CD4-positive, alpha-beta T cell treated with Interleukin-10 for 1 hour (primary cell): ENCODE measurements at places on chromosomes 5 and 9.

- no peak for DNase-seq
These were observed 430.6 kb downstream of the ZNF608 start for GRCh38 chr5:124315741-124316415.

GRCh38 chr5:96829297-96829696, 21.6 kb upstream of the ERAP1 start:
- no peak for DNase-seq

- DNase-seq = no peak
These were observed 21.1 kb upstream of the CARTPT start for GRCh38 chr5:71697967-71698366.

DNA sequence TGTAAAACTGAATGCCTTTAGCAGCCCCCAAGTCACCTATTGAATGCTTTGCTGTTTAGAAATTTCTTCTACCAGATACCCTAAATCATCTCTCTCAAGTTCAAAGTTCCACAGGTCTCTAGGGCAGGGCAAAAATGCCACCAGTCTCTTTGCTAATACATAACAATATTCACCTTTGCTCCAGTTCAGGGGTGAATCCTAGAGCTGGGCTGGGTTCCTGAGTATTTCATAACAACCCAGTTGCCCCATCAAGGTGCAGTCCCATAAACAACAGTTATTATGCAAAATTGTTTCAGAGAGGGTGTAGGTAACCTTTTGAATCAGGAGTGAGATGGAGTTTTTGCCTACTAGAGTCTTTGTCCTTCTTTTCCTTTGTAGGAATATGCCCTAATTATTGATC, 19.0 kb upstream of the C1QTNF3 start:
- no peak for DNase-seq

DNA sequence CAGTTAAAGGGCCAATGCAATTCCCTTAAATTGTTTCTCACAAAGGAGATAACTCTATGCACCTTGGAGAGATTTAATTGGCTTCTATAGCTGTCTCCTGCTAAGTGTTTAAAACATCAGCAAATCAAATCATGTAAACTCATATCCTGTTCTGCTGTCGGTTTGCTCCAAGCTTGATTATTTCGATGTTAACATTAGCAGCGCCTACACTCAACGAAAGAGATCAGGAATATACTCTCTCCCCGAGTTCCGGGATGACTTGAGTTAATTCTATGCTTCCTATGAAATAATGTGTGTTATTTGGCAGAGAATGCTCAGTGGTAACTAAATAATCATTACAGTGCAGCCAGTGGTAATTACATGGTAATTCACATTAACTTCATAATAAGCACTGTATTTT, 338.6 kb downstream of the EBF1 start:
- no peak for DNase-seq

- no peak for DNase-seq
These were observed 91.1 kb downstream of the BARX1 start for GRCh38 chr9:93864032-93864431.

GRCh38 chr9:116020801-116021200, 132.8 kb upstream of the PAPPA start:
- no peak for DNase-seq

GRCh38 chr5:81241001-81241400, 7.9 kb downstream of the CKMT2 start:
- no peak for DNase-seq

DNA sequence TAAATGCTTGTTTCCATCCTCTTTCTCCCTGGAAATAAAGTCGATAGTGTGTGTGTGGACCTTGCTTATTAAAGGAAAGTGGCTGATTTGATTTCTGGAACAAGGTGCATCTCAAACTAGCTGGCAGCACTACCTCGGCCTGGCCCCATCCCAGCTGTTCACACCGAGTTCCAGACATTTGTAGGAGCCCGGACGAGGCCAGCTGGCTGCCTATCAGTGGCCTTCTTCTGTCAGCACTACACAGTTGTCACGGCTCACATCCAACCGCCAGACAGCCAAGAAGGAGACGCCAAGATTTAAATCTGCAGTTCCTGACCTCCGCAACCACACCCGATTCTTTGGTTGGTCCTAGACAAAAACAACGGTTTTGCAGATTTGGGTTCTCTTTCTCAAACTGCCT, 63.6 kb downstream of the PALM2AKAP2 start:
- no peak for DNase-seq

GRCh38 chr9:109856785-109857184, 76.8 kb downstream of the PALM2AKAP2 start:
- DNase-seq = no peak

DNA sequence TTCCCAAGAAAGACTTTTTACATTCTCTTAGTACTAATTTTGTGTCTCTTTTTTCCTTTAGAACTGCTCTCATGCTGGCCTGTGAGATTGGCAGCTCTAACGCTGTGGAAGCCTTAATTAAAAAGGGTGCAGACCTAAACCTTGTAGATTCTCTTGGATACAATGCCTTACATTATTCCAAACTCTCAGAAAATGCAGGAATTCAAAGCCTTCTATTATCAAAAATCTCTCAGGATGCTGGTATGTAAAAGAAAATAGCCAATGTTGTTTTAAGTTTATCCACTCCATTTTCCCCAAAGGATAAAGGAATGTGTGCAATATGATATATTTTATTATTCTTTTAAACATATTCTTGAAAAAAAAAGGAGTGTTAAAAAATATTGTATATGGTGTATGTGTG, 27.3 kb upstream of the TTC23L start:
- no peak for DNase-seq

- peak; percentile 66 for DNase-seq
These were observed 76.7 kb downstream of the GRAMD2B start for GRCh38 chr5:126499853-126500342.

- DNase-seq = peak; percentile 72
These were observed 6.1 kb upstream of the CRB2 start for GRCh38 chr9:123349691-123350480.

DNA sequence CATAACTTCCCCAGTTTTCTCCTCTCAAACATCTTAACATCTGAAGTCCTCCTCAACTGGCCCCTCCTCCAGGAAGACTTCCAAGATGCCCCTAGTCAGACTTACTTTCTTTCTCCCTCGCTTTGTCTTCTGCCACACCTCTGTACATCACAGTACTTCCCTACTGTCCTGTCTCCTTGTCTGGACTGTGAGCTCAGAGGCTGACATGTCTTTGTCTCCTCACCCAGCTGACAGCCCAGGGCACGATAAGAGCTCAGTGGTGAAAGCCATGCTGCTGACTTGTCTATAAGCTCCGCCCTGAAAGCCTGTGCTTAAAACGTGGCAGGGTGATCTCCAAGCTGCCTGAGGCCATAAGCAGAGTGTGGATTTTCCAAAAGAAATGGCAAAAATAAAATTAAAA, 33.0 kb upstream of the SLC25A51 start:
- DNase-seq = no peak

GRCh38 chr9:91145496-91145895, 216.2 kb downstream of the AUH start:
- DNase-seq = no peak

GRCh38 chr5:134142052-134142451, 27.6 kb downstream of the TCF7 start:
- no peak for DNase-seq

DNA sequence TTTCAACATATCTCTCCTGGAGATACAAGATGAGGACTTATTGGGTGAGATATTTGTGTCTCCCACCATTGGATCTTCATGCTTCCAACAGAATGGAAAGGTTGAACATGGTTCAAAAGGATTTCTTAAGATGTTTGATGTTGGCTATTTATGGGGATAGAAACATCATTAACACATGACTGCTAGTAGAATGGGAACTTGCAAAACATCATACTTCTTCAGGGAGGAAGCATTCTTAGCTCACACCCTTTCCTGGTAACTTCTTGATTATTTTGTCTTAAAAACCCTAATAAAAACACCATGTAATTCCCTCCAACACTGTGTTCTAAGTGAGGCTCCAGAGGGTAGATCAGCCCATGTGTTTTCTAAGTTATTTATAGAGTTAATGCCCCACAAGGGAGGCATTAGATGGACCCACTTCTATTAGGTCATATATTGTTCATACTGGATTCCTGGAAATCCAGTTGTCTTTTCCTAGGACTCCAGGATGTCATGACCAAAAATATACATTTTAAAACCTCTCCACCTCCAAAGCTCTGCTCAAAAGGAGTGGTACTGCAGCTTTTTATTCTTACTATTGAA, 95.8 kb downstream of the FOXD1 start:
- DNase-seq = no peak

- no peak for DNase-seq
These were observed 315.5 kb downstream of the SLIT3 start for GRCh38 chr5:168985454-168985853.

DNA sequence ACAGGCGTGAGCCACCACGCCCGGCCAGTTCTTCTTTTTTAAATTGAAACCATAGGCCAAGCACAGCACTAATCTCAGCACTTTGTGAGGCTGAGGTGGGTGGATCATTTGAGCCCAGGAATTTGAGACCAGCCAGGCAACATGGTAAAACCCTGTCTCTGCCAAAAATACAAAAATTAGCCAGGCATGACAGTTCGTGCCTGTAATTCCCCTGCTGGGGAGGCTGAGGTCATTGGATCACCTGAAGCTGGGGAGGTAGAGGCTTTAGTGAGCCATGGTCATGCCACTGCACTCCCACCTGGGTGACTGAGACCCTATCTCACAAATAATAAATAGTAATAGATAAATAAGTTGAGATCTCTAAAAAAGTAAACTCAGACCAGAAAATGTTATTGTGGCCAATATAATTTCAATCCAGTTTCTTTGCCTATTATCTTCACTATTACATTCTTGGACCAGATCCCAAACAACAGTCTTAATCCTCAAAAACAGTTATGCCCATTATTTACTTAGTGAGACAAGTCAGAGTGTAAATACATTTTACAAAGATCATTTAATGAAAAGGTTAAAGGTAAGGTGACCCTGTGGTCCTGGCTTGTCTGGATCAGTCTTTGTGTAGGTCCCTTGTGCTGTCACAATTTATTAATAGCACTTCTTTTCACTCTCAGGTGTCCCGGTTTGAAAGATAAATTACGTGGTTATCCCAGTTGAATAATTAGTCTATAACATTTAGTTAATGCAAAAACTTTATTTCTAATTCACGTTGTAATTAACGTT, 53.6 kb downstream of the RAB24 start:
- no peak for DNase-seq

- DNase-seq = peak; percentile 63
These were observed 12.0 kb upstream of the C9 start for GRCh38 chr5:39376293-39376714.

GRCh38 chr5:134659922-134660321, 11.3 kb downstream of the SEC24A start:
- no peak for DNase-seq

- DNase-seq = no peak
These were observed 375.7 kb upstream of the ZNF462 start for GRCh38 chr9:106487266-106487665.

GRCh38 chr5:150632305-150633160, 7.9 kb upstream of the SYNPO start:
- DNase-seq = no peak

DNA sequence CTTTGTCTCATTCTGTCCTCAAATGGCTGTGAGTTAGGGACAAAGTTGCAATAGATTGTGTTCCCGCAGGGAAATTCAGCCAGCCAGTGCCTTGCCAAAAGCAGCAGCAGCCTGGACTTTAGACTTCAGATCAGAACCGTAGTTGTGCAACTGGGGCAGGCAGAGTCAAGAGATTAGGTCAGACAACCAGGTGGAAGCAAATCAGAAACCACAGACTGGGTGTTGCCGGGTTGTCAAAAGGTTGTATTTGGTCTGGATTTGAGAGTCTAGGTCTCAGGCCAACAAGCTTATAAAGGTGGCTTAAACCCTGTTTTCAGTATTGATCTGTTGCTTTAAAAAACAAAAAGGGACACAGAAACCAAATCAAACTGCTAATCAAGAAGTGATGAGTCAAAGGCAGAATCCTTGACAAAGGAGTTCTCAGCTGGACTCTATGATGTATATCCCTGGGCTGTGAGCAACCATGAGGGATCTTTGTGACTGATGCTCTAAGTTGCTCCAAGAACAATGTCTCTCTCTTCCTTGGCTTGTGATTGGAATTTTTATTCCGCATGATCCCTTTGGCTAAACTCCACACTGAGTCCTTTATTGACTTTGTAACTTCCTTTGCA, 20.9 kb downstream of the RFK start:
- no peak for DNase-seq

DNA sequence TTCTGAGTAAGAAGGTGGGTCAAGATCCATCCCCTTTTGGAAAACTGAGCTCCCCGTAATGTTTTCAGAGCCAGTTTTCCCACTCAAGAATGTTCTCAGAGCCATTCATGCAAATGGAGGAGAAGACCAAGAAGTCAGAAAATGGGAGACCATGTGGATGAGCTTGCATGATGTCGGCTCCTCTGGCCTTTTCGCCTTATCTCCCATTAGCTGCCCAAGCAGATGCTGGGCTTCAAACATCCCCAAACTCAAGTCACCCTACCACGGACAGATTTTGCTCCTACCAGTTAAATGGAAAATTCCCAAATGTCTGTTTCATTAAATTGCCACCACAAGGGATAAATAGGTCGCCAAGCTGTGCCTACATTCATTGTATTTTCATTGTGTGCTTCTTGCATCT, 161.4 kb downstream of the ICE1 start:
- no peak for DNase-seq

DNA sequence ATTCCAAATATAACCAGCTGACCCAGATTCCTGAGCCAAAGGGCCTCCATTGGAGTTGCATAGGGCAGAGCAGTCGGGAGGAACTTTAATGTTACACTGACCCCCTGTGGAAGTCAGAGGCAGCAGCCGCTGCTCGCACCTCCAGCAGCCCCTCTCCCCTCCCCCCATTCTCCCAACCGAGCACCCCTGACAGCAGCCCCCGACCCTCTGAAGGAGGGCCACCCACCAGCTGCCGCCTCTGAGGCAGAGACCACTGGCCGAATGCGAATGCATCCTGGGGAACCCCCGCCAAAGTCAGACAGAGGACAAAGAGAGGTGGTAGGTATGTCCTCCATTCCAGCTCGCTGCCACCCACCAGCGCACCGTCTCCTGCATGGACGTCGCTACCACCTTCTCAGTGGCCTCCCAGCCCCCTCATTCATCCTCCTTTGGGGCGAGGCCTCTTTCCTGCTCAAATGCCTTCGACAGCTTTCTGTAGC, 231.0 kb downstream of the CDK5RAP2 start:
- no peak for DNase-seq

DNA sequence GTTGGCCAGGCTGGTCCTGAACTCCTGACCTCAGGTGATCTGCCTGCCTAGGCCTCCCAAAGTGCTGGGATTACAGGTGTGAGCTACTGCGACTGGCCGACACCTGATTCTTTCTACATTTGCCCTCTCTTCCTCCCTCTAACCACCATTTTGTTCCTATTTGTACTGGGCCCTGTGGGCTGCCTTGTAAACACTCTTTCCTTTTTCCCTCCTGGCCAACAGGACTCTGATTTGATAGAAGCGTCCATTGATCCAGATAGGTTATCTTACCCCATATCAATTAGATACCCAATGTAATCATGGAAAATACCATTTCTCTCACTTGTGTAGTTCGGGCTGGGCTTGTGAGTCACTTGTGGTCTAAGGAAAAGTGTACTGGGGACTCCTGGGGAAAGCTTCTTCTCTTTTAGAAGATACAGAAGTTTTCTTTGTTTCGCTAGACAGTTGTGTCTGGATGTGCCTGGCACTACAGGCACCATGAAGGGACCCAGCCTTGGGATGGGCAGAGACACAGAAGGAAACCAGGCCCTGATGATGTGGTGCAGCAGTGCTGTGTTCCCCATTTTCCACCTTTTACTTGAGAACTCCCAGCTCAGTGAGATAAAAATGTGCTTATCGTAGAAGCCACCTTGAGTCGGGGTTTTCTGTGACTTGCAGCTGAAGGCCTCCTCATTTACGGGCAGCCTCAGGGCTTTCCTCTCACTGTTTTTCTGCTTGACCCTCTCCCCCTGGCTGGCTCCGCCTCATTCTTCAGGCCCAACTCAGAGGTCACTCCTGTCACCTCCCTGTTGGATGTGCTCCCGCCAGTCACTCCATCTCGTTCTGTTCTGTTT, 32.8 kb upstream of the CPEB4 start:
- DNase-seq = no peak
